ENCODE measurements at places on chromosomes 16 and 17.

DNA sequence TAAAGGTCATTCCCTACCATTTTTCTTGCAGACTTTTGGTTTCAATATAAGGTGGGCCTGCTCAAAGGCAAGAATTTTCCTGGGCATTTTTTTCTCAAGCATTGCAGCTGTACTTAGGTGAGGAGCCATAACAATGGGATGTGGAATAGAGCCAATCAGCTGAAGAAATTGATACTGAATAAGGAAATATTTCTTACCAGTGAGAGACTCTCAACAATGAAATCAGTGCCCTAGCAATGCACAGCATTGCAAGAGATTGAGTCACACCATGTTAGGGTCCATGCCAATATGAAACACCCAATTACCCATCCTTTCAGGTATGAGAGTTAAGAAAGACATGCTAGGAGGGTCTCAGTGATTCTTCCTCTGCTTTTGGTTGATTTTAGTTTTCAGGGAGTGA lies 237.6 kb downstream of the SOX9 start:
- no peak for DNase-seq

DNA sequence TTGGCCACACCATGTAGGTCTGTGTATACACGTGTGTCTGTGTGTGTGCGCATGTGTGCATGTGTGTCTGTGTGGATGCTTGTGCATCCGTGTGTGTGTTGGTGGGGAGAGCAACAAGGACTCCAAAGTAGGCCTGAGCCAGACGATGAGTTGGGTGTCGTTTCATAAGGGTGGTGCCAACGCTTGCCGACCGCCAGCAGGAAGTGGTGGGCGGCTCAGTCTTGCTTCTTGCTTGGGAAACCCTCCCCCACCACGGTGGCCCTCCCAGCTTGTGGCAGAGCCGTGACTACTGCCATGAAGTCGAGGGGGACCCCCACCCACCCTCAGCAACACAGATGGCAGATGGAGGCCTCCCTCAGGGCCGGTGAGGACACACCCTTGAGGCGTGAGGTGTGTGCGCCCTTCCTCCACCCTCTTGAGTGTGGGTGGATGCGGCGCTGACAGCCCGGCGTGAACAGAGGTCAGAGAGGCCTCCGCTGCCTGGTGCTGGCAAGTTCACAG lies 17.5 kb downstream of the SBK1 start:
- DNase-seq: no peak

GRCh38 chr16:5459863-5460262 lies 362.3 kb upstream of the EEF2KMT start:
- DNase-seq: no peak

DNA sequence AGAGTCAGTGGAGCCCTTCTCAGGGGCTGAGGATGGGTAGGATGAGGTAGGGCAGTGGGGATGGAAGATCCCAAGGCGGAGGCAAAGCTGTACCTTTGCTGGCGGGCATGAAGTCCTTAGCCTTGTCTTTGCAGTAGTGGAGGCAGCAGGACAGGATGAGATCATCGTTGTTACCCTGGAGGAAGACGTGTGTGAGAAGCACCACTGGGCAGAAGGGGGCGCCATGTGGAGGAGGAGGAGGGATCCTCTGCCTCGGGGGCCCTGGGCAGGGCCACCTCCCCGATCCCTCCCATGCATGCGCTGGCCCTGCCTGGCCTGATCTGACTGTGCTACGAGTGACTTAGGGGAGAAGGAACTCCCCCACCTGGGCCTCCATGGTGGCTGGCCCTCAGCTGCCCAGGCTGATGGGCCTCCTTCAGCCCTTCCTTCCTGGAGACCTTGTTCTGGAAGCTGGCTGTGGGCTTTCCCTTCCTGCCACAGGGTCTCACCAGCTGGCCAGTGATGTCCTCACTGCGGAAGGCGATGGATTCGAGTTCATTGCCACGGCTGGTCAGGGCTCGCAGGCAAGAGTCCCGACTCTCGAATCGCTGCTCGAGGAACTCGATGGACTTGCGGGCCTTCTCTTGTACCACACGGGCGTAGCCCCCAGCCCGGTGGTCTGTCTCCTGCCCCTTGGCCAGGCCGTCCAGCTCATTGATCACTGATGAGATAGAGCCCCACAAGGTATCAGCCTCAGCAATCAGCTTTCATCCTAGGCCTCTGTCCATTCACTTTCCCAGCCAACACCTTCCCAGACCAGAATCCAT lies 10.3 kb downstream of the HIC1 start:
- DNase-seq: no peak

GRCh38 chr17:50460831-50461526 lies 7.7 kb downstream of the CHAD start:
- no peak for DNase-seq

DNA sequence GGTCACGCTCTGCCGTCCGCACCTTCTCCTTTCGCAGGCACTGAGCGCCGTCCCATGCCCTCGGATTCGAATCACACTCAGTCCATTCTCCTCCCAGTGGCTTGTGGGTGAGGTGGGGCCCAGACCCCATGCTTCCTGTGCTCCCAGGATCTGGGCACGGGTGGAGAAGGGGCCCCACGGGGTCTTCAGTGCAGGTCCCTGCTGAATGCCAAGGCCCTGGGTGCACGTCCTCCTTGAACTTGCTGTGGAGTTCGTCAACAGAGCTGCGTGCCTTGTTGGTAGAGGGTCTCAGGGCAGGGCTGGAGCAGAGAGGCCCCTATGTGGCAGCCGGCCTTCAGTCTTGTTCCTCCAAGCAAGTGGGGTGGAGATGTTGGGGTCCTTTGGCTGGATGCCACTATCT lies 7.3 kb upstream of the MC1R start:
- DNase-seq: no peak

DNA sequence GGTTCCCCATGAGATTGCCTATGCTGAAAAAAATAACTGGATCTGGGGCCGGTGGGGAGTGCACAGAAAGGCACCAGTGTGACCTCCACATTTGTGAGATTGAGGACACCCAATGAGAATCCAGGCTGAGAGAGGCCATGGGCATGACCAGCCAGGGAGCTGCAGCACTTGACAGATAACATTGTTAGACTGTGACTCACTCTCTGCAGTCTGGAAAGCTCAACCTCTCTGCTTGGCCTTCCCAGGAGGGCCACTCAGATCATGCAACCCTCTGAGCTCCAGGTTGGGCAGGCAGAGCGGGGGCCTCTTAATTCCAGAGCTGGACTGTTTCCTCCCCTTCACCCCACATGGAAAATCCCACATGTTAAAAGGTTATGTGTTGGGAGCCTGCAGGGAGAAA lies 30.1 kb downstream of the FZD2 start:
- no peak for DNase-seq

- DNase-seq: no peak
Measured at GRCh38 chr16:1141716-1142115, 11.2 kb upstream of the CACNA1H start.

GRCh38 chr17:28737316-28737715 lies 6.5 kb upstream of the TRAF4 start:
- DNase-seq: no peak

DNA sequence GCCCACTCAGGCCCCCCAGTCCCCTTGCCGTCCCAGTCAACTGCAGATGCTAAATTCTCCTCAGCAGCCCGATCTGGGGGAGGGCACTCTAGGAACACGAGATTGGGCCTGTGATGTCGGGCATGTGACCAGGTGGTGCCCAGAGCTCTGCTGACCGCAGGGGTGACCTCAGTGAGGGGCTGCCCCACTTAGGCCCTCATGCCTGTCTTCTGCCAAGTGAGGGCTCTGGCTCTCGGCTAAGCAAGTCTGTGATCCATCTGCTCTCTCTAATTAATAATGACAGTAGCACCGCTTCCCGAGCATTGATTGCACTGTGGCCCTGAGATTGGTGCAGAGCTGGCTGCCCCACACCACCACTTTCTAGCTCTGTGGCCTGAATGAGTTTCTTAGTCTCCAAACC lies 138.8 kb downstream of the MRM1 start:
- DNase-seq: no peak

GRCh38 chr16:57577691-57578224 lies 35.3 kb downstream of the ADGRG5 start:
- no peak for DNase-seq

- no peak for DNase-seq
Measured at GRCh38 chr16:17691899-17692176, 221.1 kb upstream of the XYLT1 start.

DNA sequence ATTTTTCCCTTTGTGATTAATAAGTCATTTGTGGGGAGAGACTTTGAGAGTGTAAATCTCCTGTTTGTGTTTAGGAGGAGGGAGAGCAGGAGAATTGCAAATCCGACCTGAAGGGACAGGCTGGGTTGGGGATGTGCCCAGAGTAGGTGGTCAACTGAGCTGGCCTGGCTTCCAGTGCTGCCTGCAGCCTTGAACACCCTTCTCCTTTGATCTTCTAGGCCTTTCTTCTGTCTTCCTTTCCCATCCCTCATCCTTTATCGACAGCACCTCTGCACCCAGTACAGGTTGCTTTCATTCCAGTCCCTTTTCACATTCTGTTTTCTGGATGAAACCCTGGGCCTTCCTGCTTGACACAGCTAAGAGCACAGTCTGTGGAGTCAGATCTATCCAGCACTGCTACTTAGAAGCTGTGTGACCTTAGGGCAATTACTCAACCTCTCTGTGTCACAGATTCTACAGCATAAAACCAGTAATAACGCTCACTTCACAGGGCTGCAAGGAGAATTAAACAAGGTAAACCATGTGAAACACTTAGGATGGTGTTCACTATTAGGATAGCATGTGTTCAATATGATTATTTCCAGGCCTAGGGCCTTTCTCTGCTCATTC lies 1.0 kb upstream of the CSNK2A2 start:
- no peak for DNase-seq

- DNase-seq: no peak
Measured at GRCh38 chr16:20747030-20747816, 5.6 kb upstream of the THUMPD1 start.

DNA sequence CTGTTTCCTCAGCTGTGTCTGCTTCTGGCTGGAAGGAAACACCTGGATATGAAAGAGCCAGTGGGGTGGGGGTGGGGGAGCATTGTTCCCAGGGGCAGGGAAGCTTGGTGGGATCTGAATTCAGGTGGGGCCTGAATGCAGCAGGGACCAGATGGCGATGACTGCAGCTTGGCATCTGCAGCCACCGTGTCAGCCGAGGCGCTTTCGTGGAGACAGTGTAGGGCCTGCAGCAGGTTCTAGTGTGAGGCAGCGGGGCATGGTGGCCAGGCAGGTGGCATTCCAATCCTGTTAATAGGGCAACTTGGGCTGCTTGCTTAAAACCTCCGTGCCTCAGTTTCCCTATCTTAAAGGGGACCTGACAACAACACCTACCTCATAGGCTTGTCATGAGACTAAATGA lies 1.7 kb downstream of the PIK3R6 start:
- no peak for DNase-seq

DNA sequence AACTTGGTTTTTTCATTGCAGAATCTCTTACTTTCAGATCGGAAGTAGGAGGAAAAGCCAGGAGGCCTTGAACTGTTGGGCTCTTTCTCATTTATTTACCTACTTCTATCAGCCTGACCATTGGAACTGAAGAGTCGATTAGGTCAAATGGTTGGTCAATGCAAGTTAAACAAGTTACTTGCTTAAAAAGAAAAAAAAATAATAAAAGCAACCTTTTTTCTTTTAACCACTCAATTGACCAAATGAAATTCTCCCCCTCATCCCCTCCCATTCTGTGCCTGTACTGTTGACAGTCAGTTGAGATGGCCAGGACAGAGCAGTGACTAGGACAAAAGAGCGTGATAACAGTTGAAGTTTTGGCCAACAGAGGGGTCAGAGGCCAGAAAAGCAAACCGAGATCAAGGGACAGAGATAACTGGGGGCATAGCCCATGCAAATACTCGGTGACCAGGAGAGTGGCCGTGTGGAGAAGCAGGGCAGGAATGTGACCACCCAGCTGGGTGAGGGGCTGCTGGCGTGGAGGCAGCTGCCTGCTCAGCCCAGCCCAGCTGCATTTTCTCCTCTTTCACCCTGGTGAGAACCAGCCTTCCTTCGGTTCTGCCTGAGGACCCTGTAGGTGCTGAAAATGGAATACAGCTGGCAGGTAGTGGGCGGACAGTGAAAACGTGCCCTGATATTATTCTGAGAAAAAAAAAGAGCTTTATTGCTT lies 72.2 kb downstream of the HS3ST3B1 start:
- no peak for DNase-seq

GRCh38 chr17:12250973-12251372 lies 230.3 kb downstream of the MAP2K4 start:
- DNase-seq: no peak

GRCh38 chr17:1090465-1091189 lies 89.2 kb downstream of the ABR start:
- DNase-seq: no peak

DNA sequence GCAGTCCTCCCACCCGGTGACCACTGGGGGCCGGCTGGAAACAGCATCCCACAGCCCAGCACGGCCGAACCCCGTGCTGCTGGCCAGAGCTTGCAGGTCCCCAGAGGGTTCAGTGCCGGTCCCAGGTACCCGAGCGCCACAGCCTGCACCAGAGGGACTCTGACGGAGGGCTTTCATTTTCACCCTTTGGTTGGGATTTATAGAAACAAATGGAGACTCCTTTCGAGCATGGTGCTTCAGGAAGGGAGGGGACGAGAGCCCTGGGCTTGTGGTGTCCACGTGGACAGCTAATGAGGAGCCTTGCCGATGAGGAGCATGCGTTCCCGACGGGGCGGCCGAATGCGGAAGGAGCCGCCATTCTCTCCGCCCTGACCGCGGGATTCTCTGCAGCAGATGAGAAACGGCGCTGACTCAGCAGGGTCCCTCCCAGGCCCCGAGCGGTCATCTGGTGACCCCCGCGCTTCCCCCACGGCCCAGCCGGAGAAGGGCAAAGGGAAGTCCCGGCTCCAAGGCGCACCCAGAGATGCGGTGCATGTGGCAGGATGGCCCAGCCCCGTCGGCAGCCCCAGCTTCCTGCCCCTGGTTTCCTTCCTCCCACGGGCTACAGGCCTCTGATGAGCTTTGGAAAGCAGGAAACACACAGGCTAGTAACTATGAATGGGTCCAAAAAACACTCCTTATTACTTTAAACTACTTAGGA lies 9.8 kb downstream of the SLC38A10 start:
- no peak for DNase-seq

DNA sequence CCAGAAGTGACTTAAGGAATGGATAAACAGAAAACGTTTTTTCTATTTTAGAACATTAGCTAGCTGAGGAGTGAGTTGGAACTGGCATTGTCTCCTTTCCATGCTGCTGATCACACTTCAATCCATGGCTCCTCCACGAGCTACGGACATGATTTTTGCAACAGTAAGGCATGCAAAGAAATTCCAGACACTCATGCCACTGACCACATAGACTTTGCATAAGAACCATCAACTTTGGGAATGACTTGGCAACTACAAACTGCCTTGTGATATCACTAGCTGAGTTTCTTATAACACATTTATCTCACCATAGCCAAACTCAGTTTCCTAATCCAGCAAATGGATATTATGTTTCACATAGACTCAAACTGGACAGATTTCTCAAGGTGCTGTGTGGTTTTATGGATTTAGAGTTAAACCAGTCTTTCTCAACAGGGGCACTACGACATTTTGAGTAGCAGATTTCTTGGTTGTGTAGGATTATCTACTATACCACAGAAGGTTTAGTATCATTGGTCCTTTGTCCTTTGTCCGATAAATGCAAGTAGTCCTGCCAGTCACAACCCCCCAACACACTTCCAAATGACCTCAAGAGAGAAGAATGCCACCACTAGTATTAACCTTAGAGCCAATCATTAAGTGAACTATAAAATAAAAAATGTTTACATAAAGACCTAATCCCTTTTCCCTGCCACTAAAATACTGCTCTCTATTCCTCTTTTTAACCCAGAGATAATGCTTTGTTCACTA lies 48.3 kb upstream of the C17orf78 start:
- DNase-seq: no peak

Data from renal pelvis (tissue), 12 donors.